ENCODE measurements at places on chromosomes 1 and 21.

DNA sequence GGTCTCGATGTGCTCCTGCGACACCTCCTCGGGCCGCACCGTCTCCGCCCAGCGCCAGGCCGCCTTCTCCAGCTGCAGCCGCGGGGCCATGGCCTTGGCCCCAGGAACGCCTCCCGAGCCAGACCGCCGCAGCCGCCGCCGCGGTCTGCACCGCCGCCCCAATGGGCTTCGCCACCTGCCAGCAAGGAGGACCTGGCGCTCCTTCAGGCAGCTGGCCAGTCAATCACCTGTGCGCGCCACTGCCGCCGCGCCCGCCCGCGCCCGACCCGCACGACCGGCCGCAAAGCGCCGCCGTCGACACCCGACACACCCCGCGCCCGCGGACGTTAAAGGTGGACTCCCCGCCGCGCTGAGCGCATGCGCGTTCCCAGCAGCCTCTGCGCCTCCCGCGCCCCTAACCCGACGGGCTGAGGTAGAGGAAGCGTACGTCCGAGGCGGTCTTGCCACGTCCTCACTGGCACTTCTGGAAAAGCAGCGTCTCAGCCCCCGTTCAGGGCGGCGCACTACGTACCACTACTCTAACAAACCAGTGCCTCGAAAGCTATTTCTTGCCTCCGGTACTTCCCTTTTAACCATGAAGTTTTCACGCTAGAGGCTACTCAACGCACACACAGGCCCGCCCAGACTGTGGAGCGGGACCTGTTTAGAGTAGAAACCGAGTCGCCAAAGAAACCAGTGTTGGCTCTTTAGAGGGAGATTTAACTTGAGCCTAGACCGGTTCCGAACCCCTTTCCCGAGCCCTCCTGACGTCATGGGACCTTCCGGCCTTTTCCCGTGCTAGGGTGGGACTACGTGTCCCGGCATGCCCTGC lies at the start of gene USP48:
USP48 (minus strand) TSS at position 282 of the 811 bp plus-strand sequence; CDS start at position 90, 192 bp downstream.
- DNase-seq: peak; percentile 93

- DNase-seq: no peak
Observed at GRCh38 chr1:61853583-61853982, 111.3 kb downstream of the PATJ start.

DNA sequence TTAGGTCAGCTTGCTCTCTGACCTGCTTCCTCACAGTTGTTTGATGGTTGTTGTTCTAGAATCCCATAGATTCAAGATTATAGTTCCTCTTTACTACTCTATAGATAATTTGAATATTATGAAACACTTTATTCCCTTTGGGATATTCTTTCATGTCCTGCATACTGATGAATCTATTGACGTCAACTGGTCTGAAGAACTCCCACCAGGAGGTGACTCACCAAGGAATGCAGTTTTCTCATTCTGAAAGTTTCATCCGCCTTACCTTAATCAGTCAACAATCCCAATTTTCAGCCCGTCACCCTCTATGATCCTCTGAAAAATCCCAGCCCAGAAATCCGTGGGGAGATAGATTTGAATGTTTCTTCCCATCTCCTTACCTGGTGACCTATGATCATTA lies 834.1 kb upstream of the PRMT6 start:
- no peak for DNase-seq

- DNase-seq: no peak
Observed at GRCh38 chr1:10835822-10836421, 39.5 kb upstream of the CASZ1 start.

DNA sequence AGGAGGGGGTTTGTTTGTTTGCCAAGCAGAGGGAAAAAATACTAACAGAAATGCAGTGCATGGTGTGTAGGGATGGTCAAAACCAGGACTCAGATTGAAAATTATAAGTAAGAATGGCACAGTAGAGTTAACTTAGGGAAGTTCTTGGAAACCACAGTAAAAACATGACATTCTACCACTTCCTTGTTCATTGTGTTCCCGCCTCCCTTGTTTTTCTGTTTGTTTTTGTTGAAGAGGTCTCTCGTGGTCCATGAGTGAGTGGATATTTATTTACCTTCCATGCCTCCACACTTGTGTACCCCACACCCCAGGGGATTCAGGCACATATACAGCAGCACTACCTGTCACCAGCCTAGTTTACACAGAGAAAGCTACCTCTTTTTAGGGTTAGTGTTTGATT lies 69.6 kb downstream of the OLFML2B start:
- DNase-seq: no peak

Measured in activated T-helper 1 cell treated with anti-CD3 and anti-CD28 coated beads, Interleukin-2, amount 50 U/mL, for 16 hours (primary cell).